ENCODE measurements at places on chromosomes 4 and X.

- DNase-seq: no peak
Observed at GRCh38 chr4:41245983-41246382, 10.7 kb upstream of the UCHL1 start.

DNA sequence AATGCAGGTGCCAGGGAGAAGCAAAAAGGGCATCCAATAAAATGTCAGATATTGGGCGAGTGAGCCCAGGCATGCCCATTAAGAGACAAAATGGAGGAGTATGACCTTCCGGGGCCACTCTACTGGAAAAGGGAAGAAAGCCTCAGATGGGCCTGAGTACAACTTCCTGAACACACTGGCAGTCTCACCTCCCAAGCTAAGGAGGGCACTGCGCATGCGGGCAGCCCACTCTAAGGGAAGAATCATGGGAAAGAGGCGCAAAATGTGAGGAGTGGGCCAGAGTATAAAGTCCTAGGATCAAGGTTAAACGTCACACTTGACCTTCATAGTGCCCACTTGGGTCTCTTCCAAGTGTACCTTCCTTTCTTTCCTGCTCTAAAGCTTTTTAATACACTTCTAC, 63.5 kb downstream of the TIGD2 start:
- no peak for DNase-seq

DNA sequence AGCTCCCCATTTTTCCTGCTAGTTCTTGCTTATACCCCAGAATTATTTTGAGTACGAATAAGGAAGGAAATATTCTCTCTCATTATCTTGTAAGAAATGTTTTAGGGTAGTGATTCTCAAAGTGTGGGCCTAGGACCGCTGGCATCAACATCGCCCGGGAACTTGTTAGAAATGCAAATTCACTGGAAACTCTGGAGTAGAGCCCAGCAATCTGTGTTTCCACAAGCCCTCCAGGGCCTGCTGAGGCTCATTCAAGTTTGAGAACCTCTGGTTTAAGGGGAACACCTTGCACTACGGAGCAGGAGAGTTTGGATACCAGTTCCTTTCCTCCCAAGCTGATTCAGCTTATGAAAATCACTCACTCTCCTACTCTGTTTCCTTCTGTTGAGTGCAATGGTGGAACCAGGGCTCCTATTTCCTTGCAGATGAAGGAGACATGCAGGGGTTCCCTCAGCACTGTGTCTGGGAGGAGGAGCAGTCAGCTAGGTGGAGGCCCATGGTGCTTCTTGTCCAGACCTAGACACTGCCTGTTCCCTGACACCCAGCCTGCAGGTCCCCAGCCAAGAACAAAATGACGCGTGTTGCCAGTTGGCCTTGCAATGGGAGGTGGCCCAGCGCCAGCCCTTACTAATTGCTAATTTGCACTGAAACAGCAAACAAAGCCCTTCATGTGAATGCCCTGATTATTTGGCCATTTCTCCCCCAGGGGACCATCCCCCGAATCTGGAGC, 68.5 kb downstream of the CYTL1 start:
- no peak for DNase-seq

GRCh38 chr4:7756561-7757355, 182.9 kb downstream of the AFAP1 start:
- no peak for DNase-seq

GRCh38 chr4:148730766-148731165, 288.6 kb upstream of the NR3C2 start:
- DNase-seq: no peak

- no peak for DNase-seq
Observed at GRCh38 chr4:140138428-140138827, 15.6 kb downstream of the MAML3 start.

GRCh38 chrX:5965406-5965805, 263.3 kb downstream of the NLGN4X start:
- no peak for DNase-seq

DNA sequence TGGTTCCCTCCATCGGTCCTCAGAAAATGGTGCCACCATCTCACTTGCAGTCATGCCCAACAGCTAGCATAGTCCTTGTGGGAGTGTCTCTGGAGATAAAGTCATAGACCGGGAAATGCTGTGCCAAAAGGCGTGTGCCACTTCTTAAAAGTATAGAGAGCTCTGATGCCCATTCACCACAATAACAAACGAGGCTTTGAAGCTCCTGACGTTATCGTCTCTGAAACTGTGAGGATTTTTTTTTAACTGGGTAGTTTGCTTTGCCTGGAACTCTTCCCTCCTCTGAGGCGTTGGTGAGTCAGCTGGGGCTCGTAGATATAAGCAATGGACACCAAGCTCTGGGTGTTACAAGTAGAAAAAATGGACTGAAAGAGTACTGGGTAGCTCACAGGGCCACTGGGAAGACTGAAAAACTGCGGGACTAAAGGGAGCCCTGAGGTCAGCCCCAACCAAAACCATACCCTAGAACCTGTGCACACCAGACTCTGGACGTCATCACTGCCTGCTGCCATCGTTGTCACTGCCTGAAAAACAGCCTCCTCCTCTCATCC, 89.4 kb upstream of the TRIM2 start:
- no peak for DNase-seq

GRCh38 chr4:24482871-24483270, 101.5 kb downstream of the DHX15 start:
- DNase-seq: no peak

- no peak for DNase-seq
Observed at GRCh38 chr4:48896845-48897244, 9.7 kb downstream of the OCIAD2 start.

GRCh38 chrX:25083661-25084060, 67.9 kb upstream of the ARX start:
- no peak for DNase-seq

- DNase-seq: peak; percentile 78
Observed at GRCh38 chr4:75630174-75630936, at the start of gene CDKL2. Gene CDKL2 (minus strand): TSS chr4:75630528. CDS start chr4:75625988, 4,540 bp downstream.

- DNase-seq: no peak
Observed at GRCh38 chr4:182768838-182769237, 148.3 kb downstream of the DCTD start.

GRCh38 chr4:7938266-7938608, 1.4 kb downstream of the AFAP1 start:
- no peak for DNase-seq

DNA sequence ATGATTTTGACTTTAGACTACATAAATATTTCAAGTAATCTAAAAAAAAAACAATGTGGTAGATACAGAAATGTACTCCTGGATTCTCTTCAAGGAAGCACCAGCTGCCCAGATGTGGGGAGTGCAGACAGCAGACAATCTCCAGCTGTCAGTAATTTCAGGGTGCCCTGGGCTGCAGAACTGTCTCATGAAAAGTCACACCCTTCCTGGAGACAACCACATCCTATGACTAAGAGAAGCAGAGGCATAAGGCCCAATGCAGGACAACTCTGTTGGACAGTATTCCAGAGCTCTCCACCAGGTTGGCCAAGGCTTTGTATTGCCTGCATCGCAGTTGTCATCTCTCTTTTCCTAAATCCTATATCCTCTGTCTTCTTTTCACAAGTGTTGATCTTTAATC, 34.4 kb upstream of the BLTP1 start:
- DNase-seq: no peak

- DNase-seq: no peak
Observed at GRCh38 chr4:105544520-105545286, 7.7 kb upstream of the ARHGEF38 start.
